ENCODE measurements at places on chromosomes 13 and 19. TPM values are rescaled to one million over a fixed set of nuclear protein-coding genes. Genes with fewer than 3 reads are reported as not detected.

DNA sequence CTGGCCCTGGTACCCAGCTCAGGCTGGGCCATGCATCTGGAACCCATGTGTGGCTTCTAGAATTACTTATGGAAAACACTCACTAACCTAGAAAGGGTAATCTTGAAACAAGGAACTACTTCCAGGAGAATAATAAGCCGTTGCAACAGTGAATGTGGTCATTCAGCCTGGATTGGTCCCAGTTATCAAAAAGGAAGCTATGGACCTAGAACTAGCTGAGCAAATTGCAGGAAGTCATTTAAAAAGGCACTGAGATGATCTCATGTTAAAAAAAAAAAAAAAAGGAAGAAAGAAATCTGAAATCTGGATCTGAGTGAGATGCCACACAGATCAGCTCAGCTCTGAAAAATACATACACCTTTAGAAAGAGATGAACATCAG, 59.6 kb downstream of the DCT start:
- DNase-seq: no peak
- no peak overlapping the region for H3K27ac ChIP-seq
- H3K4me3 ChIP-seq: no peak overlapping the region
- H3K4me1 ChIP-seq: no peaks in the 10 kb centered on the region
- H3K36me3 ChIP-seq: no peaks in the 10 kb centered on the region

DNA sequence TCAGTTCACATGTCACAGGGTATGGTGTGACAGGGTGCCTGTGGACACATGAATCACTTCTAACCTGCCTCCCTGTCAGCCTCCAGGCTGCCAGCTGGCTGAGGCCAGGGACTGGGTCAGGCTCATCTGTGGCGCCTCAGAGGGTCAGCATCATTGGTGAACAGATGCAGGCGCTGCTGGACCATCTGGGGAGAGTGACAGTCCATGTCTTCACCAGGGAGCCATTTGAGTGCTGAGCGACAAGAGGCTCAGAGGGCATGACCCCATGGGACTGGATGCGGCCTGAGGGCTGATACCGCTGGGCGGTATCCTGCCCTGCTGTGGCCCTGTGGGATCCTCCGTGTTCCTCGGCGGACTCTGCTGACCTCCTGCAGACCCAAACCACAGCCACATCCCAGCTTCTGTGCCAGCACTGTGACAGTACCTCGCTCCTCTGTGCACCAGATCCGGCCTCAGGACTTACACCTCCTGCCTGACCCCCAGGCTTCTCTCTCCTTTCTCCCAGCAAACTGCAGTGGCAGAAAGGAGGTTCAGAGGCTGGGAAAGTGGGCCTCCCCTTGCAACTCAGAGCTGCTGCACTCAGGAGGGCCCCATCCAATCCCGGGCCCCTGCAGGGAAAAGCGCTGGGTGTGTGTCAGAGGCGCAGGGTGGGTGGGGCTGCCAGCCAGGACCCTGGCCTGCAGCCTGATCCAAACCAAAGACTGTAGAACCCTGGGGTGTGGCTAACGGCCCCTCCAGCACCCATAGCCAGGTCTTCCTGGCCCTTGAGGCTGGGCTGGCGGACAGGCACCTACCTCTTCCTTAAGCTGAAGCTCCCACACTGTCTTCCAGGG, 10.2 kb downstream of the ACTMAP start:
- H3K36me3 ChIP-seq: peaks cover 7% of the 10 kb centered on the region
- no peak overlapping the region for H3K27ac ChIP-seq
- peaks cover 11% of the 10 kb centered on the region for H3K4me1 ChIP-seq

Gene SPC24
- 33.9 TPM for total RNA-seq

Gene KIR2DL1
- total RNA-seq: not detected

Gene FGF14
- not detected for total RNA-seq

Data from HCT116 (cell line).